ENCODE measurements at places on chromosomes 7 and 10.

DNA sequence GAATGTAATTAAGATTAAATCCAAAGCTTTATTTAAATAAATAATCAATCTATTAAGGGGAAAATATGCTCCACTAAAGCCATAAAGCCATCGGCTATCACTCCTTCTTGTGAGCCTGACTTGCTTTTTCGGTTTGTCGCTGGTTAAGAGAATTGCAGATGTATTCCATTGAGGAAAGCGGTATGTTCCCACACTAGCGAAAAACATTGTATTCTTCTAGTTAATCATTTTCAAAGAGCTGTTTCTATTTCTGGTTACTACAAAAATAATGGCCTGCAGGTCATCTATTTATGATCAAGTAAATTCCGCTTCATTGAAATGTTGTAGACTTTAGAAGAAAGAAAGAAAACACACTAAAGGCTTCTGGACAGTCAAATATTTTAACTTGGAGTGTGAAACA, 173.4 kb downstream of the CACNB2 start:
- H3K4me1 ChIP-seq: no peaks in the 10 kb centered on the region
- no peaks in the 10 kb centered on the region for H3K27me3 ChIP-seq
- H3K36me3 ChIP-seq: no peaks in the 10 kb centered on the region
- DNase-seq: no peak

DNA sequence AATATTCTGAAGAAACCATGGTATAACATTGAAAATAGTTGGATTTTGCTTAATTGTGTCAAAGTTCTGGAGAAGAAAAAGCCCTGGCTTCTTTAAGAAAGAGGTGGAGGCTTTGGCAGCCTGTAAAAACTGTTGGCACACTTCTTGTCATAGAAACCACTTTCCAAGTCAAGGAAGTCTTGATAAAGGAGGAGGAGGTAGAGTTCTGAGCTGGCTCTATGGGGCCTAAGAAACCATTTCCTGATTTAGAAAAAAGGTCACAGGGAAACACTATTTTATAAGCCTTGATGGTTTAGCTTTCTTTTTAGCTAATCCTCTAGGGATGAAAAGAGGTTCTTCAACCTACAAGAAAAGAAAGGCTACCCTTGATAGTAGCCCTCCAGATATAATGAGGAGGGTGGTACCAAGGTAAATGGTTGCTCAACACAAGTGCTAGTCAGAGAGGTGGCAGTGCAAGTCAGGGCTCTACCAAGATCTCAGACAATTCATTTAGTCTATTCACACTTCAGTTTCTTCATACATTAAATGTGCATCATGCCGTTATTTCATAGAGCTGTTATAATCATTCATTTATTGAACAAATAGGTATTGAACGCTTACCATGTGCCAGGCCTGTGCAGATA, 346.9 kb downstream of the RNLS start:
- no peaks in the 10 kb centered on the region for H3K36me3 ChIP-seq
- H3K27me3 ChIP-seq: no peaks in the 10 kb centered on the region
- no peaks in the 10 kb centered on the region for H3K4me1 ChIP-seq

GRCh38 chr10:119640875-119641526, 10.2 kb upstream of the BAG3 start:
- H3K27me3 ChIP-seq: no peaks in the 10 kb centered on the region
- H3K4me3 ChIP-seq: no peak overlapping the region
- no peak overlapping the region for H3K27ac ChIP-seq
- DNase-seq: no peak

GRCh38 chr10:69885379-69886013, 83.8 kb downstream of the COL13A1 start:
- no peak overlapping the region for H3K4me3 ChIP-seq
- no peak overlapping the region for H3K27ac ChIP-seq
- DNase-seq: no peak

DNA sequence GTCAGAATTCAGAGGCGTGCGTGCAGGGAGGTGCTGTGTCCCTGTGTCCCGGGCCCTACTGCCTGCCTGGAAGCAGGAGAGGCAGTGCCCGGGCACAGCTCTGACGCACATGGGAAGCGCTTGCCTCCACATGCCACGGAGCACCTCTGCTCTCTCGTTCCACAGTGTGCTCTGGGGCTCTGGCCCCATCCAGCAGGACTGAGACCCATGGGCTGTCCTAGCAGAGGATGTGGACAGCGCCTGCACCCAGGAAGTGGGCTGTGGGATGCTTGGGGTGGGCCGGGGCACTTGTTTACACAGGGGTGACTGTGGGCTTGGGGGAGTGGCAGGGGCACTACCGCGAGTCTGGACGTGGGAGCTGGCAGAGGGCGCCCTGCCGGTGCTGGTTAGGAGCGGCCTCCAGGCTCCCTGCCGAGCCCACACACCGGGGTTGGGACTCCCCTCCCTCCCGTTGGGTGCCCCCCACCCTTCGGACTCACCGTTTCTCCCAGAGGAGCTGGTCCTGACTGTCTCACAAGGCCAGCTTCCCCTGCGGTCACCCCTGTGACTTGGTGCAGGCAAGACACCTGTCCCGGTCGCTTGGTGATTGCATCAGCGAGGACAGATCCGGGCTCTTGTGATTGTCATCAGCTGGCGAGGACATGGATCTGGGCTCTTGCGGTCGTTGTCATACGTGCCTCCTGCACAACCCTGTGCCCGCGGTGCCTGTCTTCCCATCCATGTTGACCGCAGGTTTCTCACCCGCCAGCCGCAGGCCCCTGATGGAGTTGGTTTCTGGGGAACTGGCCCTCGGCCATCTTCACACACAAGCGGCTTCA, 83.1 kb downstream of the NKX6-2 start:
- H3K36me3 ChIP-seq: no peaks in the 10 kb centered on the region
- H3K27me3 ChIP-seq: no peaks in the 10 kb centered on the region
- H3K27ac ChIP-seq: no peak overlapping the region
- no peaks in the 10 kb centered on the region for H3K4me1 ChIP-seq

All from H1 (cell line).